Retina (tissue), 1 donor: ENCODE measurements at places on chromosomes 7 and 10.
A peak's percentile ranks its signal among the peaks of the same experiment; 100 is the strongest.

GRCh38 chr10:5314840-5315239, 49.9 kb upstream of the UCN3 start:
- DNase-seq: no peak

DNA sequence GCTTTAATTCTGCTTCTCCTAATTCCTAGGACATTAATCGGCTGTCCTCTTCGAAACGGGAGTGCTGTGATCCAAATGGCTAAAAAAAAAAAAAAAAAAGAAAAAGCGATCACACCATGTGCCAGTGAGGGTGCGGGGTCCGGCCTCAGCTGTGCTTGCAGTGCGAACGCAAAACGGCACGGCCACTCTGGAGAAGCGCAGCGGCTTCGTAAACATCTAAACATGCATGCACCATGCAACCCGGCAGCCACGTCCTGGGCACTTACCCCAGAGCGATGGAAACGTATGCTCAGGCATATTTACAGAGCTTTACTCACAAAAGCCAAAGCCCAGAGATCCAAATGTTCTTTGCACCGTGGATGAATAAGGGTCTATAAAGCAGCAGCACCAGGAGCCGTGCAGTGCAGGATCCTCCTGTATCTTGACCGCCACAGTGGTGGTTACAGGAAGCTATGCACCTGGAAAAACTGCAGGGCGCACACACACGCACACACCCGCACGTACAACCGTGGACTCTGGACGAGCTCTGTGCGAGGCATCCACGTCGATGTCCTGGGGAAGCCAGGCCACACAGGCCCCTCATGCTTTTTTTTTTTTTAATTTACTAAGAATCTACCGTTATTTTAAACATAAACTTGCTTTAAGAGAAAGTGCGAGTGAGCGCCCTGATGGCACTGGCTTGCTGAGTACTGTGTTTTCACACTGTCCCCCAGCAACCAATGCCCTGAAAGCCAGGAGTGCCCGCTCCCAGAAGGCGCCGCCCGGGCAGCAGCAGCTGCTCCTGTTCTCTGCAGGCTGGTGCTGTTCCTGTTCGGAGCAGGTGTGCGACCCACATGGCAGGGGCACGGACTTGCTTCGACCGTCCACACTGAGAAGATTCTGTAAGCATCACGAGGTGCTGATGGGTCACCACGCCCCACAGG, 25.0 kb downstream of the GPER1 start:
- DNase-seq: no peak

DNA sequence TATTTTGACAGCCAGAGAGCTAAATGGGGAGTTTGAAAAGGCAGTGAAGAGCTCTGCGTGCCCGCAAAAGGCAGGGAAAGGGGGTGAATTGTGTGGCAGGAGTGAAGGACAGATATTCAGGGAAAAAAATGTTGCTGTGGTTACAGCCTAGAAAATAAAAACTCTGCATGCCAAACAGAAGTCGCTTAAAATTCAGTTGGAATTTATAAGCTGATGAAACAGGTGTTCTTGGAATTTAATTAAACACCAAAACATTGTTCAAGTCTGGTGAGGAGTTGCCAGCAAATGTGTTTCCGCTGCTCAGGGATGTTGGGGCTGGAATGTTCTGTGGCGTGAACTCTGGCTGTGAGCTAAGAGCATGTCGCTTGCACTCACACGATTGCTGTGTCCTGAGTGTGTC, 169.3 kb downstream of the ADRA2A start:
- peak; percentile 15 for DNase-seq

DNA sequence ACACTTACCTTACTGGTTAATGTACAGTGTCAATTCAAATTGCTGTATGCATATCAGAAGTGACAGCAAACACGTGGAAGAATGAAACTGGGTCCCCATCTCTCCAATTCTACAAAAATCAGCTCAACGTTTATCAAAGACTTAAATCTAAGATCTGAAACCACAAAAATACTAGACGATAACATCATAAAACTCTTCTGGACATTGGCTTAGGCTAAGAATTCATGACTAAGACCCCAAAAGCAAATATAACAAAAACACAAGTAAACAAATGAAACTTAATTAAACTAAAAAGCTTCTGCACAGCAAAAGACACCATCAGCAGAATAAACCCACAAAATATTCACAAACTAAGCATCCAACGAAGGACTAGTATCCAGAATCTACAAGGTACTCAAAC, 35.9 kb upstream of the PFKP start:
- peak; percentile 34 for DNase-seq

- DNase-seq: peak; percentile 66
Measured at GRCh38 chr7:1716263-1717094, 46.4 kb downstream of the ELFN1 start.

DNA sequence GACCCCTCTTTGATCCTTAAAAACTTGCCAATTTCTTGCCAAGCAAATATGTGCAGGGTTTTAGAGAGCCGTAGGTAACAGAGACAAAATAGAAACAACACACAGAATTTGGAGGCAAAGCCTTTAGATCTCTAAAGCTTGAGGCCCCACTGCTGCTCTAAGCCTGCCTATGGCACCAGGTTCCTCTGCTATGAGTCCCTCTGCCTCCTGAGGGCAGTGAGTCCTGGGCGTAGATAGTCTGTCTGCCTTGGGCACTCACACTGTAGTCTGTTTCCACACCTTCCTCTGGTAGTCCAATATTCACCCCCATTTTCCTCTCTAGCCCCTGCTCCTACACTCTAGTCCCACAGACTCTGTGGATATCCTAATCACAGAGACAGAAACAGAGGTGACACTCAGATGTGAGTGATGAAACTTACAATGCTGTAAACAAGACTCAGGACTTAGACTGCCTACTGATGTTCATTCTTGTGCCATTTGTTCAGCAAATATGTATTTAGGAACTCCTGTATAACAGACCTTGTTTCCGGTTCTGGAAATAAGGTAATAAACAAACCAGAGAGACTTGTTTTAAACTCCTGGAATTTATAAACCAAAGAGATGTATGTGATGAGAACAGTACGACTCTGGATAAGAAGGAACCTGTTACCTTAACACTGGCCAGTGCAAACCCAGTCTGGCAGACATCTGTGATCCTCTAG, 153.3 kb upstream of the PRSS1 start:
- no peak for DNase-seq

- DNase-seq: no peak
Measured at GRCh38 chr10:96896884-96897589, 64.9 kb downstream of the LCOR start.

DNA sequence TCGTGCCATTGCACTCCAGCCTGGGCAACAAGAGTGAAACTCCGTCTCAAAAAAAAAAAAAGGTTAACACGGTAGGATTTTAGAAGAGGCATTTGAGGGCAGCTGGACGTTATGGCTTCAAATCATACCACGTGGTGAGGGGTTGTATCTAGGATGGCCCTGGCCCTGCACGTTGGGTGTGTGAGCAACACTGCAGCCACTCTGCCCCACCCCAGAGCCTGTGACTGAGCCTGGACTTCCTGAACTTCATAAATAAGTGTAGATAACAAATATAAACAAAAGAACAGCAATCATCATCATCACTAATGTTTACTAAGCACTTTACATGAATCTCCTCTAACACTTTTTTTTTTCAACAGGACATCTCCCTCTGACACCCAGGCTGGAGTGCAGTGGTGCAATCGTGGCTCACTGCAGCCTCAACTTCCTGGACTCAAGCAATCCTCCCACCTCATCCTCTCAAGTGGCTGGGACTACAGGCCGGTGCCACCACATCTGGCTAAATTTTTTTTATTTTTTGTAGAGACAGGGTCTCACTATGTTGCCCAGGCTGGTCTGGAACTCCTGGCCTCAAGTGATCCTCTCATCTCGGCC, 169.5 kb upstream of the FRMD4A start:
- no peak for DNase-seq

GRCh38 chr10:12228851-12229250, 32.9 kb downstream of the CDC123 start:
- DNase-seq: no peak

GRCh38 chr10:97974100-97974499, 56.3 kb downstream of the CRTAC1 start:
- no peak for DNase-seq

DNA sequence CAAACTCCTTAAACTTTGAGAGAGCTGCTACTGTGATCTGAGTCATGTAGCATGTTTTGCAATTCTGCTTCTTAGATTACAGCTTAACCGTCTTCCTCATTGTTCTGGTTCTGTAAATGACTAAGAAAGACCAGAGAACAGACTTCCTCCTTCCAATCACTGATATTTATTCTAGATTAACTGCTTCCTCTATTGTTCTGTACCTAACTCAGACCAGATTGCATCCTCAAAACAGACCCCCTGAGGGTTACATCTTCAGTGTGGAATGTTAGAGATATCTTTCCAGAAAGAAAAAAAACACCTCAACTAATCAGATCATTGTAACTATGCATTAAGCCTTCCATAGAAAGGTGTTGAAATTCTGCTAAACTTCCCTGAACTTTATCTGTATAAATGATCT, 5.7 kb upstream of the PIP start:
- DNase-seq: no peak

DNA sequence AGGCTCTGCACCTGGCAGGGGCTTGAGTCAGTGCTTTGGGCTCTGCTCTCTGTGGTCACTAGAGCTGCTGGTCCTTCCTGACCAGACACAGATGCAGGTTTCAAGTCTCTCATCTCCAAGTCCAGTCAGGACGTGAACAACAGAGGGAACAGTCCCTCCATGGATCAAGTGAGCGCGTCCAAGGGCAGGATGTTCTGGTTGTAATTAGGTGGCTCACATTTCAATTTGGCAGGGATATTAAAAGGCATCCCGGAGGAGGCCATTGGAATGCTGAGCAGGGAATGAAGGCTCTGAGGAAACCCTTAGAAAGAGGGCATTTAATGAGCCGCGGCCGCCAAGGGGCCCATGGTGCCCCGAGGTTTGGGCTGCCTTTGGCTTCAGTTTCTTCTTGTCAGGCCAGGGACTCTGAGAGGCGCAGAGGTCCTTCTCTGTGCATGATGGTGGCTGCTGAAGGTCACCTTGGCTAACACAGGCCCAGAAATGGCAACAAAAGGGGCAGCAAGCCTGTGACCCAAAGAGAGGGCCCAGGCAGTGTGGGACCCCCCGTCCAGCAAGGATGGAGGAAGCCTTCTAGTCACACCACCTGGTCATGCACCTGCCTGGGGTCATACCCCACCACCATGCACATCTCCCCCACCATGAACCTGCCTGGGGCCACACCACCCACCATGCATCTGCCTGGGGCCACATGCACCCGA, 30.7 kb upstream of the INPP5A start:
- DNase-seq: no peak

DNA sequence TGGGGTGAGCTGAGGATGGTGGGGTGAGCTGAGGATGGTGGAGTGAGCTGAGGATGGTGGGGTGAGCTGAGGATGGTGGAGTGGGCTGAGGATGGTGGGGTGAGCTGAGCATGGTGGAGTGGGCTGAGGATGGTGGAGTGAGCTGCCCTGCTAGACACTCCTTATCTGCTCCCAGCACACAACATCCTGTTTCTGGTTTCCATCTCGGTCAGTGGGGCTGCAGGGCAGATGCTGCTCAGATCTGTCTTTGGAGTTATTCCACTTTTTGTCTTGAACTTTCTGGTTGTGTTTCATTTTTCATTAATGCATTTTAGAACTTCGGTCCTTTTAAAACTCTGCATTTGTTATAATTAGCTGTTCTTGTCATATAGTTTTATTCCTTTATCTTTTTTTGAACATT, 67.9 kb upstream of the ANTXRL start:
- DNase-seq: no peak

GRCh38 chr7:132789281-132789680, 213.0 kb upstream of the PLXNA4 start:
- no peak for DNase-seq

- DNase-seq: no peak
Measured at GRCh38 chr7:120876922-120877321, 19.0 kb upstream of the TSPAN12 start.

- no peak for DNase-seq
Measured at GRCh38 chr10:124341768-124342135, 77.0 kb downstream of the OAT start.

DNA sequence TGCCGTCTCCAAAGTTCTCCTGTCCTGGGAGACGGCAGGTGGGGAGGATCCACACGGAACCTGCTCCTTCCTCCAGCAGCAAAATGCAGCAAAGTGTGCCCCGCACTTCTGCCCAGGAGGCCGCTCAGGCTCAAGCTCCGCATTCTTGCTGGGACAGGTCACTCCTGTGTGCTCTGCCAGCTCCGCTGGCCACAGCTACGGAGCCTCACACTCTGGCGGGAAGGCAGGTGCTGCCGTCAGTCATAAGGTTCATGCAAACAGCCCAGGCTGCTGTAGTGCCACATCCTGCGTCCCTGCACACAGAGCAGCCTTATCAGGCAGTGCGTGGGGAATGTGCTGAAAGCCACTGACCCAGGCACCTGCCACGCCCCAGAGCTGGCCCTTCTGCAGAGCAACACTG, 22.4 kb downstream of the ADGRA1 start:
- DNase-seq: no peak

GRCh38 chr10:118045837-118046394, 825 bp downstream of the RAB11FIP2 start:
- no peak for DNase-seq

GRCh38 chr10:18294633-18295032, 154.4 kb downstream of the CACNB2 start:
- no peak for DNase-seq

- DNase-seq: no peak
Measured at GRCh38 chr10:34866848-34867247, 51.8 kb upstream of the PARD3 start.

- DNase-seq: no peak
Measured at GRCh38 chr7:16801111-16801542, 3.7 kb downstream of the AGR2 start.

DNA sequence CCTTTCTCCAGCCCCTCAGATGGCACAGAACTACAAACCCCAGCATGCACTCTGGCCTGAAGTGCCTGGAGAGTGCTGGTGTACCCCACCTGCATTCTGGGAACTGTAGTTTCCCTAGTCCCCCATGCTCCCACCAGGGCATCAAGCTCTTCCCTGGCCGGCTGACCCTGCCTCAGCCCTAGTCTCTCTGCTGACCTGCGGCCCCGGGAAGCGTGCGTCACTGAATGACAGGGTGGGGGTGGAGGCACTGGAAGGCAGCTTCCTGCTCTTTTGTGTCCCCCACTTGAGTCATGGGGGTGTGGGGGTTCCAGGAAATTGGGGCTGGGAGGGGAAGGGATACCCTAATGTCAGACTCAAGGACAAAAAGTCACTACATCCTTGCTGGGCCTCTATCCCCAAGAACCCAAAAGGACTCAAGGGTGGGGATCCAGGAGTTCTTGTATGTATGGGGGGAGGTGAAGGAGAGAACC, 2.1 kb downstream of the NOS3 start:
- peak; percentile 74 for DNase-seq

- DNase-seq: no peak
Measured at GRCh38 chr10:60246382-60246781, 143.3 kb downstream of the ANK3 start.
